Spleen (tissue), 13 donors: ENCODE measurements at places on chromosomes 7 and 10. TPM values are rescaled to one million over a fixed set of nuclear protein-coding genes. Genes with fewer than 3 reads are reported as not detected.

The MET gene
- polyA plus RNA-seq, result 1.9 TPM

The AASS gene
- 2.9 TPM for polyA plus RNA-seq

The ARHGEF5 gene
- polyA plus RNA-seq, result 1.5 TPM

The ATG9B gene
- 1.9 TPM for polyA plus RNA-seq

The GPER1 gene
- polyA plus RNA-seq, result 3.7 TPM

The CCDC3 gene
- 4.7 TPM for polyA plus RNA-seq
